Small intestine (tissue), 16 donors: ENCODE measurements at places on chromosomes 7 and 10. TPM values are rescaled to one million over a fixed set of nuclear protein-coding genes. Genes with fewer than 3 reads are reported as not detected.

DNA sequence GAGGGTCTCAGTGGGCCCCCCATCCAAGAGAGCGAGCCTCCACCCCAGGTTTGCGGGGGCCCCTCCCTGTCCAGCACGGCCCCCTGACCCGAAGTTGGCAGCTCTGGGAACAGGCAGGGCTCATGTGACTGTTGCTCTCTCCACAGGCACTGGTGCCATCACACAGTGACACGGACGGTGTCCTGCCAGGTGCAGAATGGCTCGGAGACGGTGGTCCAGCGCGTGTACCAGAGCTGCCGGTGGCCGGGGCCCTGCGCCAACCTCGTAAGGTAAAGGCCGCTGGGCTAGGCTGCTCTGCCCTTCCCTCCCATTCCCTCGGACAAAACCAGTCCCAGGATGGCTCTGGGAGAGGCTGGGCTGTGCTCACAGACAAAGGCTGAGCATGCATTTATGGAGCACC is 57.2 kb downstream of the COL26A1 start:
- DNase-seq: no peak
- H3K36me3 ChIP-seq: no peaks in the 10 kb centered on the region
- no peak overlapping the region for H3K4me3 ChIP-seq
- no peaks in the 10 kb centered on the region for H3K4me1 ChIP-seq

GRCh38 chr7:147071536-147071935 is 954.9 kb downstream of the CNTNAP2 start:
- no peaks in the 10 kb centered on the region for H3K4me1 ChIP-seq
- H3K27me3 ChIP-seq: no peaks in the 10 kb centered on the region
- H3K4me3 ChIP-seq: no peak overlapping the region
- DNase-seq: peak; percentile 44

- no peak overlapping the region for H3K27ac ChIP-seq
- H3K4me1 ChIP-seq: no peaks in the 10 kb centered on the region
- no peak overlapping the region for H3K4me3 ChIP-seq
- no peaks in the 10 kb centered on the region for H3K27me3 ChIP-seq
- no peak for DNase-seq
Observed at GRCh38 chr10:125661431-125661940, 21.5 kb downstream of the TEX36 start.

GRCh38 chr7:108875139-108875538 is 305.5 kb downstream of the DNAJB9 start:
- no peaks in the 10 kb centered on the region for H3K4me1 ChIP-seq
- H3K36me3 ChIP-seq: no peaks in the 10 kb centered on the region
- no peak overlapping the region for H3K27ac ChIP-seq
- no peak overlapping the region for H3K4me3 ChIP-seq
- DNase-seq: no peak

DNA sequence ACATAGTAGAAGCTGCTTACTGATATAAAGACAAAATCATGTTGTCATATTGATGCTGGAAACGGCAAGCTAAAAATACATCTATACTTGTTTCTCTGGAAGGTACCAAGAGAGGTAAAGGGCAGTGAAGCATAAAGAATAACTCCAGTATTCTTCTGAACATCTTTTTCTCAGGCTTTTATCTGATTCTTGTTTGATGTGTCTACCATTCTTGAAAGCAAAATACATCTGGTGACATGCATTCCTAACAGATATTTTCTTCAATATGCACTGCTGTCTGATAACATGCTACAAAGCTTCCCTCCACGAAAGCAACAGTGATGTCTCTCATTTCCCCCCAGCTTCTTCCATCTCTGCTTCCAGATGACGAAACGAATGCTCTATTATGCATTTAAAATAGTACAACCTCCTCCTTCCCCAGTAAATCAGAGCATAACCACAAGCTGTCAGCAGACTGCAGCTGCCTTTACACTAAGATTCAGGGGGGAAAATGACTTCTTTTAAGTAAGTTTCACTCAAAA is 100.8 kb downstream of the ARHGAP21 start:
- no peak overlapping the region for H3K27ac ChIP-seq
- no peaks in the 10 kb centered on the region for H3K4me1 ChIP-seq
- peaks cover 7% of the 10 kb centered on the region for H3K36me3 ChIP-seq
- H3K27me3 ChIP-seq: no peaks in the 10 kb centered on the region
- no peak overlapping the region for H3K4me3 ChIP-seq

Gene PON1
- 0.04 TPM for polyA plus RNA-seq

Gene ZNF467
- 0.67 TPM for polyA plus RNA-seq
